ENCODE measurements at places on chromosomes 6 and 20. TPM values are rescaled to one million over a fixed set of nuclear protein-coding genes. Genes with fewer than 3 reads are reported as not detected.

- no peak for DNase-seq
Measured at GRCh38 chr20:49275216-49275615, 2.6 kb downstream of the ZNFX1 start.

GRCh38 chr6:87806635-87807034, 104.6 kb upstream of the AKIRIN2 start:
- DNase-seq, result no peak

UNC5CL gene
- 53.7 TPM for total RNA-seq

- DNase-seq, result no peak
Measured at GRCh38 chr6:39417440-39417839, 94.9 kb upstream of the KCNK16 start.

MCCD1 gene
- 3.5 TPM for total RNA-seq

DNA sequence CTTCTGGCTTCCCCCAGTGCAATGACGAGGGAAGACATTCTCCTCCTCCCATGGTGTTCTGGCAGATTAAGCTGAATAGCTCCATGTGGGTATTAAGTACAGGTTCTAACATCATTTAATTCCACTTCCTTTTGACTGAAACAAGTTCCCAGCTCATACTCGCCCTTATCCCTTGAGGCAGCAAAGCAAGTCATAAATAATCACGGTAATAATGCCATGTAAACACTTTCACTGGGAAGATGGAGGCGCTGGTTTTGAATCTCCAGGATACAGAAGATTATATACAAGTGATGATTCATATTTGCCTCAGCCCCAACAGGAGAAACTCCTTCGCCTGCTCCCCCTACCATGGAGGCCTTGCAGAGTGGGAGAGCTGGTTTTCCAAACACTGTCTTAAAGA, 141.3 kb downstream of the PXDC1 start:
- DNase-seq, result no peak

DNA sequence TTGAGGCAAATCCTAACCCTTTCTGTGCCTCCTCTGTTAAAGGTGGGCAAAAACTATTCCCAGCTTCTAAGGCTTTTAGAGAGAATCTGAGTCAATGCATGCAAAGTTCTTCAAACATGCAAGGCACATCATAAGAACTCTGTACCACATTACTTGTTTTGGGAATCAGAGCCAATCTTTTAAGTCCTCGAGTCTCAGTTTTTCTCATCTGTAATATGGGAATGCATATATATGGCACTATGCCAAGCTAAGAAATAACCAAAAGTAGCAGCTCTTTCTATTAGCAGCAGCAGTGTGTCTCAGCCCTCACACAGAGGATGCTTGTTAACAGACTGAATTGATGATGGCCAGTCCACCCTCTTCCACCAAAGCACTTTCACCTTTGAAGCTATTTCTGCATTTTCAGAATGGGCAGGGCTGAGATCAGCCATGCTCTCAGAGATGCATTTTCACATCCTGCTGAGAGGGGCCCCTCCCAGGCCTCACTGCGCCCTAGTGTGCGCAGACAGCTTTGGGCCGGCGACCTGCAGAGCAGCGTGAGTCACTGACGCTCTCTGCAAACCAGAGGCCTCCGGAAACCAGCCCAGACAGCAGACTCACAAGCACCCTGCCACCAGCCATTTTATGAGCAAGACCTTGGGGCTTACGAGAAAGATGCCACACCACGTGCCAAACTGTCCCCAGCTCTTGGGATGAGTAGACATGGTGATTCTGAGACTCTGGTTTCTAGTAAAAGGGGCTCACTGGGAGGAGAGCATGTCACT, 138.0 kb downstream of the NFATC2 start:
- DNase-seq, result peak; percentile 85

DSTN gene
- 409 TPM for total RNA-seq

DNA sequence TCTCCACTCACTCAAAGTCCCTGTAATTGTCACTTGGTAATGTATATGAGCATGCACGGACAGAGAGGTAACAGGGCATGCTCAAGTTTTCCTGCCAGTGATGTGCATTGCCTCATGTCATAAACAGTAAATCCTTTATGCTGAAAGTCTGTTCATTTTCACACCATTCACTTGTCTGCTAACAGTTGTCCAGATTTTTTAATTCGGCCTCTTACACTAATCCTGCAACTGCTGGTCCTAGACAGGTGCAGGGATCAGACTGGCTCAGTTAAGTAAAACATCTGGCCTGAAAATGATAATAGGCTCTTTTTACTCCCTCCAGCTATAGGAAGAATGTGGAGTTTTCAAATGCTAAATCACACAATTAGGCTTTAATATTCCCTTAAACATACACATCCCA, 185.4 kb upstream of the VGLL2 start:
- DNase-seq, result no peak

SSTR4 gene
- total RNA-seq, result not detected

GRCh38 chr6:55182016-55182650, 7.8 kb downstream of the HCRTR2 start:
- no peak for DNase-seq

RHAG gene
- total RNA-seq, result not detected

SCAND1 gene
- total RNA-seq, result 74.7 TPM

DNA sequence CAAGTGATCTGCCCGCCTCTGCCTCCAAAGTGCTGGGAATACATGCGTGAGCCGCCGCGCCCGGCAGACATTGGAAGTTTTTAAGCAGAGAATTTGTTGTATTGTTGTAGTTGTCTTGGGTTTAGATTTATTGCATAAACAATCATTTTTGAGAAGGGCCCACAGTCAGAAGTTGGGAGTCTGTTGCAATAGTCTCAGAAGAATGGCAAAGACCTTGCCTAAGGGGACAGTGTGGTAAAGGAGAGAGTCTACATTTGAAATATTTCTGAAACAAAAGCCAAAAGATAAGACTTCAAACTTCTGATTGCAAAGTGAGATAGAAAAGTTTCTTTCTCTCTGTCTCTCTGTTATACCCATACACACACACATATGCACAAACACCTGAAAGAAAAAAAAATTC, 22.5 kb downstream of the HFE start:
- DNase-seq, result no peak

KIF3B gene
- 62.2 TPM for total RNA-seq

- DNase-seq, result no peak
Measured at GRCh38 chr6:34462551-34462971, 3.3 kb upstream of the PACSIN1 start.

GRM1 gene
- total RNA-seq, result 0.19 TPM

RNF182 gene
- total RNA-seq, result 3.9 TPM

DNA sequence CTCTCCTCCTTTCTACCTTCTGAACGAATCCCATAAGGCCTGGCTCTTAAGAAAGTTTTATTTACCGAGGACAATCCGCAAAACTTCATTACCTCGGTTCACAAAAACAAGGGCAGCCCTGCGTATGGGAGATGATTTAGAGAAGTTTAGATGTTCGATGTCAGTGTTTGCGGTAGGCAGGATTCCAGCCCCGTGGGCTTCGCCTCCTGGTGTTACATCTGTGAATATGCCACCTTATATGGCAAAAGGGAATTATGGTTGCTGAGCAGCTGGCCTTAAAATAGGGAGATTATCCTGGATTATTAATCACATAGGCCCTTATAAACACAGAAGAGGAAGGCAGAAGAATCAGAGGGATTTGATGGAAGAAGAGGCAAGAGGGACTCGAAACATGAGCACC, 21.1 kb downstream of the BMP6 start:
- no peak for DNase-seq

GRCh38 chr20:48406498-48406897, 421.3 kb downstream of the PREX1 start:
- no peak for DNase-seq

TP53TG5 gene
- total RNA-seq, result not detected

DNA sequence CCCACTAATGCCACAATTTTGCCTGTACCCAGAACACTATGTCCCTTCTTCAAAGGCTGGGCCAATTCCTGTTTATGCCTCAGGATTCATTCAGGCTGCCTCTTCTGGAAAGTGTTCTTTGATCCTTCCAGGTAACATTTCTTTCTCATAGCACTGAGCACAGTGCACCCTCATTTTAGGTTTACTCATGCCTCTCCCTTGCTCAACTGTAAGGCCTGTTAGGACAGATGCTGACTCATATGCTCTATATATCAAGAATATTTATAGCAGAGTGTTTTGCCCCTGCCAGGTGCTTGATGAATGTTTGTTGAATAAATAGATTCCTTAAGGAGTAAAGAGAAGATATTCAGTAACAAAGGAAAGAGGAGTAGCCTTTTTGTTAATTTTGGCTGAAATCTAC, 263.9 kb downstream of the PHF3 start:
- no peak for DNase-seq

GRCh38 chr6:124963831-124964763, 1.9 kb downstream of the RNF217 start:
- DNase-seq, result no peak

- no peak for DNase-seq
Measured at GRCh38 chr6:159687341-159687740, 5.7 kb downstream of the SOD2 start.

ZFP57 gene
- 1.1 TPM for total RNA-seq

GRCh38 chr20:47502271-47503239, 868 bp downstream of the NCOA3 start:
- peak; percentile 63 for DNase-seq

DNA sequence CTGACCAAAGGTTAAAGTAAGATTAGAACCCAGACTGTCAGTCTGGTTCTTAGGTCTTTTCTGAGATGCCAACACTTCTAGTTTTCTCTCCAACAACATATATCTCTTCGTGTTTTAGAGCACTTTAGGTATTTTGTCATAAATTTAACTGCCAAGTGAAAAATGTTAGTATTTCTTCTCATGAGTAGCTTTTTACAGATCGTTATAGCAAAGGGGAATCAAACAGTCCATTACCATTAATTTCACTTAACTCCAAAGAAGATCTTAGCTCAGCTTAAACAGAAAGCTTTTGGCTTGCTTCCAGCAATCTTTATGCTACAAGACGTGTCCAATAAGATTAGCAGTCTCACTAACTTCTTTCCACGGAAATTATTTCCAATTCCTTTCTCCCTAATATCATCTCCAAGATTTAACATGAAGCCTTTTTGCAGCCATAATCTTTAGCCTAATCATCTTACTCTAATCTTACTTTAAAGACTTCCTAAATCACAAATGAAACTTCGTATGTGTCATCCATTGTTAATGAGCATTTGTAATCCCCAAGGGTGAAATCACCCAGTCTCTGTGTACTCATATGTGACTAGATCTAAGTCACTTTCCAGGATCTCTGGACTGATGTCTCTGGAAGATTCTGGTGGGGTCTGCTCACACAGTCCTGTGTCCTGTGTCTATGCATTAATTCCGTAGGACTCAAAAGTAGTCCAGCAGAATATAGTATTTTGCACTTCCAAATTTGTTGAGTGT, 38.7 kb downstream of the MOXD1 start:
- DNase-seq, result no peak

DNA sequence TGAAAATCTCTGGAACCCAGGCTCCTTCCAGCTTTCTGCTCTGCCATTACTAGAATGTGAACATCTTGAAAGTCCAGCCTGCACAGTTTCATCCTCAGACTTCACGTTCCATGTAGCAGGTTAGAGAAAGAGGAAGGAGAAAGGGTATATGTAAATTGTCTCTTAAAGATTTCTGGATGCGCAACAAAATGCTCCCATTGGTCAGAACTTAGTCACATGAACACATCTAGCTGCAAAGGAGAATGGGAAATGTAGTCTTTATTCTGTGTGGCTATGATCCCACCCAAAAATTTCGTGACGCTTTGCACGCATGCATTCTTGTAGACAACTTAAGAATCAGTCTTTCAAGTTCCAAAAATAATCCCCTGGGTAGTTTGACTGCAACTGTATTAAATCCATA, 46.4 kb upstream of the CHD6 start:
- no peak for DNase-seq

MYMX gene
- 1.1 TPM for total RNA-seq

ERMARD gene
- 36.8 TPM for total RNA-seq

TINAG gene
- 22.1 TPM for total RNA-seq

DNA sequence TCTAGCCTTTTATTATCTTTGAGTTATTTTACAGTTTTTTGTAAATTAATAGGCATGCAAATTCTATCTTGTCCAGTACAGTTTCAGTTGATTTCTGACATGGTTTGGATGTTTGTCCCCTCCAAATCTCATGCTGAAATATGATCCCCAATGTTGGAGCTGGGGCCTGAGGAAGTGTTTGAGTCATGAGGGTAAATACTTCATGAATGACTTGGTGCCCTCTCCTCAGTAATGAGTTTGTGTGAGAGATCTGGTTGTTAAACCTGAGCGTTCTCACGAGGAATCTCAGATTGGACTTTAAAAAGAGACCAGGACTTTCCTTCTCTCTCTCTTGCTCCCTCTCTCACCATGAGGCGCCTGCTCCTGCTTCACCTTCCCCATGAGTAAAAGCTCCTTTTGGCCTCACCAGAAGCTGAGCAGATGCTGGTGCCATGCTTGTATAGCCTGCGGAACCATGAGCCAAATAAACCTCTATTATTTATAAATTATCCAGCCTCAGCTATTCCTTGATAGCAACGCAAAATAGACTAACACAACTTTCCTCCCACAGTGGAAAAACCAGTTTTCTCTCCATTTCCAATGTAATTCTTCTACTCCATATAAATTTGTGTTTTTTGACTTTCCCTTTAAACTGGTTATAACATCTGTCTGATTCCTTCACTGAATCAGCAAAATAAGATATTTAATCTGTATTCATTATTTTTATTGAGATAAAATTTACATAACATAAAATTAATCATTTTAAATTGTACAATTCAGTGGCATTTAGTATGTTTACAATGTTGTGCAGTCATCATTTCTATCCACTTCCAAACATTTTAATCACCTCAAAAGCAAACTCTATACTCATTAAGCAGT, 78.7 kb upstream of the PRSS16 start:
- DNase-seq, result no peak

DNA sequence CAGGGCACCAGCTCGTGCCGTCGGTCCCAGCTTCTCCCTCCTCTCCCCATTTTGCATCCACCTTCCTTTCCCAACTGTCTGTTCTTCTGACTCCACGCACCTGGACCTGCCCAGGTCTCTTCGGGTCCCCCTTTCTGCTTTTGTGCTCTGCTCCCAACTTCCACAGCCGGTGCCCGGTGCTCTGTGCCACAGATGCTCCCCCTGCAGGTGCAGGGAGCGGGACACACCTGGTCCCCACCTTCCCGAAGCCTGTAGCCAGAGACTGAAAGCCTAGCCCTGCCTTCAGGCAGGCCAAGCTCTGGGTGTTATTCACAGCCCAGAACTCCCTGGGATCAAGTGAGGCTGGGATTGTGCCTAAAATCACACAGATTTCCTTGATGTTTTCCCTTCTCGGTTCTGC, 24.6 kb upstream of the BMP7 start:
- DNase-seq, result no peak

DNA sequence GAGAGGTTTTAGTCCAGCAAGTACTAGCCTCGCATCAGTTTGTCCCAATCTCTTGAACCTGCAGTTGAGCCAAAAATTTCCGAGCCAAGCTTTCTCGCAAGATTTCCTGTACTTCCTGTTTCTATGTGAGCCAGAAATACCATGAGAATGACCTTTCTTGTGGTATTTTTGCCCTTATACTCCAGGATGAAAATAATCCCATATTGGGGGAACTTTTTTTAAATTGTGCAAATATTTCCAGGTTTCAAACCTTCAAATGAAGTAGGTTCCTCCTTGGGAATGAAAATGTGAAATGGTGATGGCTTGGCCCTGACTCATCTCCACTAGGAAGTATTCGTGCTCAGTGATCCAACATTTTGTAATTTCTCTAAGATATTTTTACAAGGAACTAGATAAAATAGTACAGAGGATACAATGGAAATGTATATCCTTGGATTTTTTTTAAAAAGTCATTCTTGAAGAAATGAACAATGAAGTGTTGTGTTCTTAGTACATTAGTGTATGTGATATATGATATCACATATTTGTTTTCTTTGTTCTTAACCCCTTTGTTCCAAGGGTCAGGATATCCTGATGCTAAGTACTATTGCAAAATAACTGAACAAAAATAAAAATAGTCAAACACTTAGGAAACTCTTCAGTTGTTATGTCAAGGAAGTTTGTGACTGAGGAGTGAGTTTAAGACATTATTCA, 184.0 kb downstream of the PDE7B start:
- peak; percentile 24 for DNase-seq
